ENCODE measurements at places on chromosomes 16 and 17. TPM values are rescaled to one million over a fixed set of nuclear protein-coding genes. Genes with fewer than 3 reads are reported as not detected.

DNA sequence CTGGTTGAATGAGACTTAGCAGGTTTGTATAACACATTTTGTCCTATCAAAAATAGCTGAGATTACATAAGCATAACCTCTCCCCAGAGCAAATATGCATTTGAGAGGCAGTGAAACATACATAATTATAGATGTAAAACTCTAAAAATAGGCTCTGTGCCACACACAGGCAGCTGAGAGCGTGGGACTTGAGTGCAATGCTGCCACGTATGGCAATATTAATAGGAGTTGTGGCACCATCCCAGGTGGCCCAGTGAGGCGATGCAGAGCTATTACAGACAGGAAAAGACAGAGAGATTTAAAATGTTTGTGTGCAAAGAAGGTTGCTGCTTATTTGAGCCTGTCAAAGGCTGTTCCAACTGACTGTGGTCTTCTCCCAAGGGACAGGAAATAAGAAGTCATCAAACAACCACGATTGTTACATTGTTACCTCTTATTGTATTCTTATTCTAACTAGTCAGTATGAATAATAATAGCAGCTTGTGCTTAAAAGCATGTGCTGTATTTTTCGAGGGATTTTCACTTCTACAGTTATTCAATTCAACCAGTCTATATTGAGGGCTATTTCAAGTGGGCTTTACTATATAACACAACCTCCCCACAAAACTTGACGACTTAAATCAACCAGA lies 116.5 kb downstream of the SALL1 start:
- H3K27me3 ChIP-seq, result no peaks in the 10 kb centered on the region
- no peak overlapping the region for H3K27ac ChIP-seq
- no peak overlapping the region for H3K4me3 ChIP-seq
- H3K36me3 ChIP-seq, result no peaks in the 10 kb centered on the region
- H3K4me1 ChIP-seq, result no peaks in the 10 kb centered on the region

INCA1 gene
- total RNA-seq, result 0.67 TPM

GRCh38 chr16:87451563-87452210 lies 41.1 kb downstream of the ZCCHC14 start:
- no peak for DNase-seq
- no peak overlapping the region for H3K27ac ChIP-seq
- H3K27me3 ChIP-seq, result no peaks in the 10 kb centered on the region
- no peak overlapping the region for H3K4me3 ChIP-seq
- no peaks in the 10 kb centered on the region for H3K4me1 ChIP-seq

CTRB2 gene
- not detected for total RNA-seq

MYO15A gene
- total RNA-seq, result 2.2 TPM

DNA sequence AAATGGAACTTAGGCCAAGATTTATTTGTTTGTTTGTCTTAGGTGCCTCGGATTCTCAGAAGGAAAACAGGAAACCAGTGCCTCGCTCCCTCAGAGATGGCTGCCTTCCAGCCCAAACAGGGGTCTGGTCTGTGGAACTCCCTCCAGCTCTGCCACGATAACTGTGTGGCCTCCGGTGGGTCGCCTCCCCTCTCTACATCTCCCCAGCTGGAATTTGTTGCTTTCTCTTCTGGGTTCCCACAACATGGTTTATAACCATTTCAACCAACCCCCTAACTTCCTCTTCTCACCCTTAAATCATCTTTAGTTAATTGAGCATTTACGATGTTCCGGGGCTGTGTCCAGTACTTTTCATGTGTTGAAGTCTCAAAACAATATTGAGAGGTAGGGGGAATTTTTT lies 30.9 kb upstream of the PLLP start:
- H3K4me1 ChIP-seq, result peaks cover 10% of the 10 kb centered on the region
- H3K27me3 ChIP-seq, result no peaks in the 10 kb centered on the region
- H3K36me3 ChIP-seq, result no peaks in the 10 kb centered on the region
- H3K4me3 ChIP-seq, result no peak overlapping the region

DNA sequence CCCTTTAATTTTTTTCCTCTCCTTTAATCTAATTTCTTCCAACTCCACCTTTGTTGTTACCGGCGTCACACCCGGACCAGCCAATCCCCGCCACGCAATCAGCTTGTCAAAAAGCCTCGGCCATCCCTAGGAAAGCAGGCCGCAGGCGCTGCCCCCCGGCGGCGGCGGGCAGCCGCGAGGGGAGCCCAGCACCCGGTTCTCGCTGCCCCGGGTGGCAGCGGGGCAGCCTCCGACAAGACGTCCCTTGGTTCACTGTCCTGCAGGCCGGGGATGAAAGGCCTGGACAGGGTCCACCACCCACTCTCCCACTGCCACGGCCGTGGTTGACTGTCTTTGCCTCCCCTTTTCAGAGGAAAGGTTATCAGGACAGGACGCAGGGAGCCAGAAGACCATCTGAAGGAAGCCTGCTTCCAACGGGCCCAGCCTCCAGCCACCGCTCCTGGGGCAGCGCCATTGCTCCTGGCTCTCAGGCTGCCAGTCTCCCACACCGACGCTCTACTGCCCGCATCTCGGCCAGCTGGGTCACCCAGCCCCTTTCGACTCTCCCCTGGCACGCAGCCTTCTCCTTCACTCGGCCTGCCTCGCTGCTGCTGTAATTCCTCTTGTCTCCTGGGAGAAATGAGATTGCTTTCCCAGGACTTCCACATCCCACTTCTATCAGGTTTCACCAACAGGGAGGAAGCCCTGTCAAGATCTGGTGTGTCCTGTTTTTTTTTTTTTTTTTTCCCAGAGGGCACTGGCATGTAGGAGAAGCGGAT lies 2.8 kb upstream of the UBTF start:
- DNase-seq, result peak; percentile 70
- no peaks in the 10 kb centered on the region for H3K27me3 ChIP-seq
- no peaks in the 10 kb centered on the region for H3K36me3 ChIP-seq

GRCh38 chr17:45294506-45294905 lies 22.3 kb downstream of the MAP3K14 start:
- peaks cover 73% of the 10 kb centered on the region for H3K4me1 ChIP-seq
- peaks cover 21% of the 10 kb centered on the region for H3K36me3 ChIP-seq
- no peaks in the 10 kb centered on the region for H3K27me3 ChIP-seq
- H3K4me3 ChIP-seq, result no peak overlapping the region
- no peak for DNase-seq

MYH11 gene
- total RNA-seq, result not detected

PHF23 gene
- total RNA-seq, result 45.8 TPM

ANKRD40CL gene
- total RNA-seq, result not detected

DNA sequence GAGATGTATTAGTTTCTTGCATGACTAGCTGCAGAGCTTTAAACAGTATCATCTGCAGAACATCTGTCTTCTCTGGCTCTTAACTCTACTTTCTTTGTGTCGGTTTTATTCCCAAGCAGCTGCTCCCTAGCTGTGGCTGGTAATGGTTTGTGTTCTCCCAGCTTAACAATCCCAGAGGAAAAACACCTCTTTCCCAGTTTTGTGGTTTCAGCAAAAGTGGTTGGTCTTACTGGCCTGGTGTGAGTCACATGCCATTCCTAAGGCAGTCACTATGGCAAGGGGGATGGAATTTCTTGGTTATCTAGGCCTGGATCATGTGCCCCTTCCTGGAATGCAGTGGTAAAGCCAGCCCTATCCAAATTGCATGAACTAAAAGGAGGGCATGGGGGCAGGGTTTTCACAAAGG lies 27.5 kb downstream of the OMG start:
- no peaks in the 10 kb centered on the region for H3K27me3 ChIP-seq
- DNase-seq, result no peak
- H3K4me3 ChIP-seq, result no peak overlapping the region

GRCh38 chr17:74554909-74555308 lies 9.0 kb upstream of the CD300C start:
- no peaks in the 10 kb centered on the region for H3K27me3 ChIP-seq
- H3K27ac ChIP-seq, result no peak overlapping the region
- H3K4me1 ChIP-seq, result no peaks in the 10 kb centered on the region
- no peak overlapping the region for H3K4me3 ChIP-seq

ABCC6 gene
- total RNA-seq, result not detected

GRCh38 chr17:2094891-2095535 lies 40.1 kb downstream of the HIC1 start:
- no peak for DNase-seq
- H3K27ac ChIP-seq, result no peak overlapping the region
- H3K36me3 ChIP-seq, result no peaks in the 10 kb centered on the region

DNA sequence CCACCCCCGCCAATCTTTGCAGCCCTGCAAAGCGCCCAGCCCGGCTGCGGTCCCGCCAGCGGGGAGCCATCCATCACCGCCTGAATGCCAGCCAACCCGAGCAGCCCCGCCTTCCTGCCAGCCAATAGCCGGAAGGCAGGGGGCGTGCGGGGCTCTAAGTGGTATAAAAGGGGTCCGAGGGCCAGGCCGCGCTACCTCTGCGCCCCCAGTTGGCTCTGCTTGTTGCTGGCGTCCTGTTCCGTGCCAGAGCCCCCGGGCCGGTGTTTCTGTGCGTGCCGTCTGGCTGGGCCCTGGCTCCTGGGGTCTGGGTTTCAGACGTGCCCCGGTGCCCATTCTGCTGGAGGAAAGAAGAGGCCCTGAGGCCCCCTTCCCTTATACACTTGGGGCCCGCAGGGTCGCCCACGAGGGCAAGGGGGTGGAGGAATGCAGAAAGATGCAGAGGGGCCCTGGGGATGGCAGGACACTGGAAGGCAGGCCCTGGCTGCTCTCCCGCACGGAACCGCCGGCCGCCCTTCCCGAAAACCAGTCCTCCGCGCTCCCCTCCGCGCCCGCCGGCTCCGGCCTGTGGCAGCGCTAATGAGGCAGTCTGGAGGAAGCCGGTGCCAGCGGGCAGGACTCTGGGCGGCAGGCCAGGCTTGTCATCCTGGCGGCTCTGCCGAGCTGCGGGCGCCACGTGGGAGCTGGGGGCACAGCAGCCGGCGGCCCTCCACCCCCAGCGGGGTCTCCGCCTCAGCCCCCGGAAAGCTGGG lies 14.0 kb downstream of the COPZ2 start:
- peak overlapping the region; percentile 81 for H3K4me3 ChIP-seq
- H3K27me3 ChIP-seq, result no peaks in the 10 kb centered on the region
- DNase-seq, result peak; percentile 35
- peak overlapping the region; percentile 32 for H3K27ac ChIP-seq

- H3K4me1 ChIP-seq, result no peaks in the 10 kb centered on the region
- no peak within 1 kb of the TSS for H3K27ac ChIP-seq
- no peaks in the 10 kb centered on the region for H3K36me3 ChIP-seq
- H3K27me3 ChIP-seq, result no peaks in the 10 kb centered on the region
- no peak within 1 kb of the TSS for H3K4me3 ChIP-seq
These were observed at the start of gene KRTAP4-16 for GRCh38 chr17:41101586-41102259. TSS of gene KRTAP4-16 (minus strand) at chr17:41102209. CDS start at chr17:41102209, 0 bp downstream.

TEKT5 gene
- total RNA-seq, result not detected

DNA sequence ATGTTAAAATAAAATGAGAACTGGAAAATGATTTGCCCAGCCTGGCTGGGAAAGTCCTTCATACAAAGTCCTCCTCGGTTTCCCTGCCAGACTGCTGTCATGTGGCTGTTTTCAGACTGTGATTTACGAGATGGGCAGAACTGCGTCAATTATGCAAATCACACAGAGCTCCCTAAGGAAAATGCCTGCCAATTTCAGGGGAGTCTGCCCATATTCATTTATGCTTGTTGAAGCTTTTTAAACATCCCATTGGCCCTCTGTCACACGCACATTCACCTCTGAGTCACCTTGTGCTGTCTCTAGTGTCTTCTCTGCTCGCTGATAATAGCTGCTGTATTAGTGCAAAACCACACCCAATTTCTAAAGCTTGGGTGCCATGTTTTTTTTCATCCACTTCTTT lies 81.7 kb upstream of the FAM20A start:
- H3K27me3 ChIP-seq, result no peaks in the 10 kb centered on the region
- H3K36me3 ChIP-seq, result no peaks in the 10 kb centered on the region
- H3K27ac ChIP-seq, result no peak overlapping the region
- H3K4me1 ChIP-seq, result no peaks in the 10 kb centered on the region
- H3K4me3 ChIP-seq, result no peak overlapping the region

KRTAP4-1 gene
- total RNA-seq, result not detected

DNA sequence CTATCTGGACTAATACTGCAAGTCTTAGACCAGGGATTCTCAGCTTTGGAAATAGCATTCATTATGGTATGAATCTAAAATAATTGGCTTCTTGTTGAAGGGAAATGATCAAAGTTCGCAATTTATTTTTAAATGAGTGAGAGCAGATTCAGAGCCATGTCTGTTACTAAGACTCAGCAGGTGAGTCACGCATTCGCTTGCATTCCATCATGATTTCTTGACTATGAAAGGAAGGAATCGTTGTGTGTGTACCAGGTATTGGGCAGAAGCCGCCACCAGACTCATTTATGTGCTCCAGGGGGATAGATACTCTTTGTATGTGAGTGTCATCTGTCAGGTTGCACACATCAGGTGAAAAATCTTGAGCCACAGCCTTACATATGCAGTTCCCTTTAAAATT lies 10.8 kb downstream of the GSG1L2 start:
- no peak overlapping the region for H3K4me3 ChIP-seq
- H3K4me1 ChIP-seq, result no peaks in the 10 kb centered on the region
- no peaks in the 10 kb centered on the region for H3K36me3 ChIP-seq
- H3K27ac ChIP-seq, result no peak overlapping the region
- no peak for DNase-seq

DNA sequence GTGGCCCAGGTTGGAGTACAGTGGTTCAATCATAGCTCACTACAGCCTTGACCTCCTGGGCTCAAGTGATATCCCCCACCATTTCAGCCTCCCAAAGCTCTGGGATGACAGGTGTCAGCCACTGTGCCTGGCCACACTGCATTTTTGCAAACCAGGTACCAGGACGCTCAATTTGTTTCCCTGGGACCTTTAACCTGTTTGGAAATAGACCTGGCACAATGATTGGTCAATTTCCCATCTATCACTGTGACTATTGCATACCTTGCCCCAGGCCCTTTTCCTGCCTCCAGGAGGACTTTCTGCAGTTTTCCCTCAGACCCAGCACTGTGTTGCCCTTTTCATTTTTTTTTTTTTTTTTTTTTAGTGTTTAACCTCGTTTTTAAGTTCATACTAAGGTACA lies 11.1 kb upstream of the FUS start:
- no peak overlapping the region for H3K27ac ChIP-seq
- no peak for DNase-seq
- H3K36me3 ChIP-seq, result no peaks in the 10 kb centered on the region
- no peaks in the 10 kb centered on the region for H3K27me3 ChIP-seq
- no peaks in the 10 kb centered on the region for H3K4me1 ChIP-seq

GRCh38 chr17:14310605-14311004 lies 9.7 kb downstream of the HS3ST3B1 start:
- H3K27ac ChIP-seq, result no peak overlapping the region
- H3K36me3 ChIP-seq, result no peaks in the 10 kb centered on the region
- DNase-seq, result no peak
- H3K4me1 ChIP-seq, result peaks cover 68% of the 10 kb centered on the region
- no peaks in the 10 kb centered on the region for H3K27me3 ChIP-seq
- no peak overlapping the region for H3K4me3 ChIP-seq

DNA sequence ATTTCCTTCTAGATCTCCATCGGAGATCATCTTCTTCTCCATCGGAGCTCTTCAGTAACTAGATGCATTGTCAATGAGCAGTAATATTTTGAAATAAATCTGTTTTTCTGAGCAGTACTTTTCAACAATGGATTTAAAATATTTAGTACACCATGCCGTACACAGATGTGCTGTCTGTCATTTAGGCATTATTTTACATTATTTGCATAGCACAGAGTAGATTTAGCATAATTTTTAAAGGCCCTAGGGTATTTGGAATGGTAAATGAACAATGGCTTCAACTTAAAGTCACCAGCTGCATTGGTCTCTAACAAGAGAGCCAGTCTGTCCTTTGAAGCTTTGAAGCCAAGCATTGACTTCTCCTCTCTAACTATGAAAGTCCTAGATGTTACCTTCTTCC lies 95.4 kb upstream of the ANKFN1 start:
- no peak overlapping the region for H3K4me3 ChIP-seq
- DNase-seq, result no peak
- H3K27ac ChIP-seq, result no peak overlapping the region
- no peaks in the 10 kb centered on the region for H3K4me1 ChIP-seq
- no peaks in the 10 kb centered on the region for H3K36me3 ChIP-seq
